Endothelial cell (in vitro differentiated cells): ENCODE measurements at places on chromosomes 2 and 18.

DNA sequence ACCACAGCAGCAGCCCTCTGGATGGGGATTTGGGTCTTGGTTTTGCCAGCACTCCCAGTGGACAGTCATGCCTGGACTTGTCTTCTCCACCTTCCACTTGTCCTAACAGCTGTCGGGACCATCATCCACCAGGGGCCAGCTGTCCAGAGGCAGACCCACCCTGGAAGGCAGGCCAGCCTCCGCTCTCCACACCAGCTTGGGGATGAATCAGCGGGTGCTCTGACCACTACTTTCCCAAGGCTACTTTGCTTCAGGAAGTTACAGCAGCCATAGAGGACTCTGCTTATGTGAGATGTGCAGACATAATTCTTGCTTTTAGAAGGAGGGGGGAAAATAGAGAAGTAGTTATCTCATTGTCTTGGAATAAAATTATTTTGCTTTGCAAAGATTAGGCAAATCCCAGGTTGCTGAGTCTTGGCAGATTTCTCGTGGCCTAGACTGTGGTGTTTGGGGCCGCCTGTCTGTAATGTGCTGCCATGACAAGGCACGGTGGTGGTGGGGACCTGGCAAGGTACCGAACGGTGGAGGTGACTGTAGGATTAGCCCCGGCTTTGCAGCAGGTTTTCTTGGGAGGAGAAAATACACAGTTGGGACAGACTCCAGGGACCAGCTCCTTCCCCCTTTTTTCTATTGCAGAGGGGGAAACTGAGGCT, 148.7 kb downstream of the AGAP1 start:
- no peak for DNase-seq

DNA sequence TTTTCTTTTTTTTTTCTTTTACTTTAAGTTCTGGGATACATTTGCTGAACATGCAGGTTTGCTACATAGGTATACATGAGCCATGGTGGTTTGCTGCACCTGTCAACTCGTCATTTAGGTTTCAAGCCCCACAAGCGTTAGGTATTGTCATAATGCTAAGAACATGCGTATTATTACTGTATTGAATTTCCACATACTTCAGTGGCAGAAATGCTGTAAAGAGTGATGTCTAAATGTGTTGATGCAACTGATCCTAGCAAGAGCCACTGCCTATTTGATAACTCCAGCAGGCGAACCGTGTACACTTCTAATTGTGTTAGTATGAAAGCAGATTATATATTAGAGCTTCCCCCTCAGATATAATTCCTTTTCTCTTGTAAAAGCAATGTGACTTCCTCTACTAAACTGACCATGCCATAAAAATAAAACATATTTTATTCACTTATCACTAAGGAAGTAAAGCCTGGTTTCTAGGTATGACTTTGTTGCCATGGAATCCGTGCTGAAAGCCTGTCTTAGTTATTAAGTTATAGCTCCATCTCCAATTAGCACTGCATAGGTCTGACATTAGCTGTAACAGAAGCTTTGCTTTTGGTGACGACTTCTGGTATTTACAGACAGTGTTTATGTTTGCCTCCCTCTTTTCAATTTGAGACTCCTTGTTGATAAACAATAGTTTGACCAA, 280.0 kb downstream of the GALR1 start:
- DNase-seq: no peak

DNA sequence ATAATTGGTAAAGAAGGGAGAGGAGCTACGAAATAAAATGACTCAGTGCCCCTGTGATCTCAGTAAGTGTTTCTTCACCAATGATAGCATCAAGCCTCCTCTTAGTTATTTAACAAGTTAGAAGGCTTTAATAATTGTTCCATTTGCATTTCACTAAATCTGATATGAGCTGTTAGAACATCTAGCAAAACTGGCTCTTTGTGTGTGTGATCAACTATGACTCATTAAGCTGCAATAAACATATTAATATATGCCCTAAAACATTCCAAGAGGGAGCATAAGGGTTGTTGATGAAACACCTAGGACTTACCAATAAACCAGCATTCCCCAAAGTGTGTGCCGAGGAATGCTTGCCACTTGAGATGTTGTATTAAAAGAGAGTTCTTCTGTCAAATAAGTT, 115.2 kb downstream of the OSBPL6 start:
- no peak for DNase-seq

GRCh38 chr2:17646838-17647701, 106.5 kb downstream of the SMC6 start:
- no peak for DNase-seq

DNA sequence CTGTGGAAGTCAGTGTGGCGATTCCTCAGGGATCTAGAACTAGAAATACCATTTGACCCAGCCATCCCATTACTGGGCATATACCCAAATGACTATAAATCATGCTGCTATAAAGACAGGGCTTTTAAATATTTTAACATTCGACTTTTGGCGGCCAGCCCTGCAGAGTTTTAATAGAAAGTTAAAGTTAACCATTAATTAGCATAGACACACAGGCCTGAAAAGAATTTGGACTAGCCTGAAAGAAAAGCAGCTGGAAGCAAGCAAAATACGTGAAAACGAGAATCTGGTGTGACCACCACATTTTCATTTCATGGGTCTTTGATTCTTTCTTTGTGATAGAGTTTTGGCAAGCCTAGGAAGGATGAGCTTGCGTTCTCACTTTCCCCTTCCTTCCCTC, 184.0 kb downstream of the SCG2 start:
- DNase-seq: no peak

DNA sequence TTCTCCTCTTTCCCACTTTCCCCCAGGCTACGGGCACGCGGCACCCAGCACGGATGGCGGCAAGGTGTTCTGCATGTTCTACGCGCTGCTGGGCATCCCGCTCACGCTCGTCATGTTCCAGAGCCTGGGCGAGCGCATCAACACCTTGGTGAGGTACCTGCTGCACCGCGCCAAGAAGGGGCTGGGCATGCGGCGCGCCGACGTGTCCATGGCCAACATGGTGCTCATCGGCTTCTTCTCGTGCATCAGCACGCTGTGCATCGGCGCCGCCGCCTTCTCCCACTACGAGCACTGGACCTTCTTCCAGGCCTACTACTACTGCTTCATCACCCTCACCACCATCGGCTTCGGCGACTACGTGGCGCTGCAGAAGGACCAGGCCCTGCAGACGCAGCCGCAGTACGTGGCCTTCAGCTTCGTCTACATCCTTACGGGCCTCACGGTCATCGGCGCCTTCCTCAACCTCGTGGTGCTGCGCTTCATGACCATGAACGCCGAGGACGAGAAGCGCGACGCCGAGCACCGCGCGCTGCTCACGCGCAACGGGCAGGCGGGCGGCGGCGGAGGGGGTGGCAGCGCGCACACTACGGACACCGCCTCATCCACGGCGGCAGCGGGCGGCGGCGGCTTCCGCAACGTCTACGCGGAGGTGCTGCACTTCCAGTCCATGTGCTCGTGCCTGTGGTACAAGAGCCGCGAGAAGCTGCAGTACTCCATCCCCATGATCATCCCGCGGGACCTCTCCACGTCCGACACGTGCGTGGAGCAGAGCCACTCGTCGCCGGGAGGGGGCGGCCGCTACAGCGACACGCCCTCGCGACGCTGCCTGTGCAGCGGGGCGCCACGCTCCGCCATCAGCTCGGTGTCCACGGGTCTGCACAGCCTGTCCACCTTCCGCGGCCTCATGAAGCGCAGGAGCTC, 35.4 kb downstream of the KCNK3 start:
- DNase-seq: no peak
